ENCODE measurements at places on chromosomes 2 and 18. TPM values are rescaled to one million over a fixed set of nuclear protein-coding genes. Genes with fewer than 3 reads are reported as not detected.
A peak's percentile ranks its signal among the peaks of the same experiment; 100 is the strongest.

Gene GATA6
- total RNA-seq, result 7.5 TPM

Gene BMP10
- not detected for total RNA-seq

Gene ACVR1
- total RNA-seq, result 20.2 TPM

Gene USP37
- total RNA-seq, result 7.6 TPM

Gene RBM44
- total RNA-seq, result not detected

Gene TNFRSF11A
- total RNA-seq, result 0.17 TPM

Gene AMER3
- total RNA-seq, result not detected

Gene CARF
- 3.9 TPM for total RNA-seq

Gene IL1RL2
- total RNA-seq, result not detected

Gene NXPH2
- 3.2 TPM for total RNA-seq

DNA sequence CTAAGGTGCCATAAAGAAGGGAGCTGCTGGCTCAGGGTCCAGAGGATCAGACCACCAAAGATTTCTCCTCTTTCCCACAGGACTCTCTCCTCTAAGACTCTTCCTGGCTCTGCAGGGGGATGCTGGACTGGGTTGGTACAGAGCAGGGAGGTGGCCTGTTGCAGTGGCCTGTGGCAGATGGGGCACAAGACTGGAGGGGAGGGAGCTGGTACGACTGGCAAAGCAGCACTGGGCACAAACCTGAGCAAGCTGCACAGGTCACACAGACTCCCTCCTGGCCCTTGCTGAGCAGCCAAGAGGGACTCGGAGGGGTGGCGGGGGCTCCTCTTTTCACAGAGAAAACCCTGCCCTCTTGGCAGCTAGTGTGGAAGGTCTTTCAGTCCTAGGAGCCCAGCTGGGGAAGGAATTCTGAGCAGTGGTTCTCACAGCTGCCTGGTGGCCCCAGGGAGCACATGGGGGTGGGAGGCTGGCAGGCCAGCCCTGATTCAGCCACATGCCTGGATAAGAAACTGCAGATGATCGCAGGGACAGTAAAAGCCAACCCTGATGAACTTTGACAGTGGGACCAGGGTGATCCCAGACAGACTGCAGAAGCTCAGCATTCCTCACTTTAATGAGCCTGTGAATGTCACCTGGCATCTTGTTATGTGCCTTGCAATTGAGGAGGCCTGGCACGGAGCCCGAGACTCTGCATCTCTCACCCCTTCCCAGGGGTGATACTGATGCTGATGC, 32.5 kb upstream of the ACAA2 start:
- no peak for DNase-seq

DNA sequence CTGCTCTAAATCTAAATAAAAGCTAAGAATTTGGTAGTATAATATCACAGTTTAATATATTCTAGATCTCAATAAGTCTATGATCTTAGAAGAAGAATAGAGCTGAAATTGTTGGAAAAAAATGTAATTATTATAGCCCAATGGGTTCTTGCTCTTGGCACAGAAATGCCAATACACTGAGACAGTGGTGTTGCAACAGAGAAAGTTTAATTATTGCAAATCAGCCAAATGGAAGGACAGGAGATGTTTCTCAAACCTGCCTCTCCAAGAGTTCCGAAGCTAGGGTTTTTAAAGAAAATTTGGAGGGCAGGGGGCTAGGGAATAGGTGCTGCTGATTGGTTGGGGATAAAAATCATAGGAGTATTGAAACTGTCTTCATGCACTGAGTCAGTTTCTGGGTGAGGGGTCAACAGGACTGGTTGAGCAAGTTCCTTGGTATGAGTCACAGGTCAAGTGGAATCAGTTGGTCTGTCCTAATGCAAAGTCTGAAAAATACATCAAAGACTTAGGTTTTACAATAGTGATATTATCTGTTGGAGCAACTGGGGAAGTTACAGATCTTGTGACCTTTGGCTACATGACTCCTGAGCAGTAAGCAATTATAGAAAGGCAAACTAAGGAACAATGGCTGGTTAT, 228.6 kb downstream of the CD226 start:
- no peak for DNase-seq

DNA sequence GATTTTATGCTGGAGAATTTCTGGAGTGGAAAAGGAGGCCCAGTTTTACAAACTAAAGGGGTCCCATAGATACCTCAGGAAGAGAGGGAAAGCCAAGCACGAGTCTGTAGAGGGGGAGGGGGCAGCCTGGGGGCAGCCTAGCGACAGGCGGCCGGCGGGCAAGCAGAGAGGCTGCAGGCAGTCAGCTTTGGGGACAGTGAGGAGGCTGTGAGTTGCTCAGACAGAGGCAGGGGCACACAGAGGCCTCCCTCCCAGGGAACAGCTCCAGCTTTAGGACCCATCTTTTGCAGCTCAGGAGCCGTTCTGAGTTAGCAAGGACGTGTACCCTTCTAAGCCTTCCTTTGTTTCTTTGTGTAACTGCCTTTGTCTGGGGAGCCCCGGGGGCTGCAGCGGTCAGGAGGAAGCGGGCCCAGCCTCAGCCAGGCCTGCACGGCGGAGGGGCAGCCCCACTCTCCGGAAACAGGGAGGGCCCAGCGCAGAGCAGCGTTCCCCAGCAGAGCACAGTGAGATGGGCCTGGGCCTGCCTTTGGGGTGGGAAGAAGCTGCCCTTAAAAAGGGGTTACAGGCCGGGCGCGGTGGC, 41.1 kb upstream of the RALBP1 start:
- no peak for DNase-seq

GRCh38 chr2:25387876-25388449, 46.2 kb upstream of the DNMT3A start:
- no peak for DNase-seq

- no peak for DNase-seq
Observed at GRCh38 chr2:222427646-222428301, 3.4 kb downstream of the SGPP2 start.

GRCh38 chr2:160367887-160368286, 125.7 kb downstream of the RBMS1 start:
- DNase-seq, result peak; percentile 97

GRCh38 chr2:164080486-164080885, 344.7 kb upstream of the FIGN start:
- no peak for DNase-seq

DNA sequence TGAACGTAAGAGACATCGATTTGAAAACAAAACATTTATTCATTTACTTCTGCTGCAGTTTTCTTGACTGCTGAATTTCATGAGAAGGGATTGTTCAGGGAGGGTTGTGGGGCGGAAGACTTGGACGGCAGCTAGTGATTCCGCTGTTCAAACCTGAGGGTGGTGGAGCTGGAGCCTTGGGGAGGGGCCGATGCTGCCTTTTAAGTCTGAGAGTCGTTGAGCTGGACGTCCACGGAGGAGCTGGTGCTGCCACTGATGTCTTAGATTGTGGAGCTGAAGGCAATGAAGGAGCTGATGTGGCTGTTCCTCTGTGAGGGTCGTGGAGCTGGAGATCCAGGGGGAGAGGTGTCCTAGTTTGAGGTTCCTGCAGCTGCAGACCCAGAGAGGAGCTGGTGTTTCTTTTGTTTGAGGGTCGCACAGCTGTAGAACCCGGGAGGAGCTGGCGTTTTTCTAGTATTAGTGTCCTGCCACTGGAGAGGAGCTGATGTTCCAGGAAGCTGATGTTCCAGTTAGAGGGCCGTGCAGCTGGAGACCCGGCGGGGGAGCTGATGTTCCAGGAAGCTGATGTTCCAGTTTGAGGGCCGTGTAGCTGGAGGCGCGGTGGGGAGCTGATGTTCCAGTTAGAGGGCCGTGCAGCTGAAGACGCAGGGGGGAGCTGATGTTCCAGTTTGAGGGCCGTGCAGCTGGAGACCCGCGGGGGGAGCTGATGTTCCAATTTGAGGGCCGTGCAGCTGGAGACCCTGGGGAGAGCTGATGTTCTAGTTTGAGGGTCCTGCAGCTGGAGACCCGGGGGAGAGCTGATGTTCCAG, 150.9 kb downstream of the RTP5 start:
- no peak for DNase-seq

- DNase-seq, result no peak
Observed at GRCh38 chr2:71684226-71685072, 231.1 kb downstream of the DYSF start.

- no peak for DNase-seq
Observed at GRCh38 chr18:63180971-63181376, 138.6 kb downstream of the BCL2 start.

GRCh38 chr2:197867624-197868023, 63.2 kb downstream of the PLCL1 start:
- no peak for DNase-seq

GRCh38 chr18:56306797-56307196, 331.6 kb downstream of the TXNL1 start:
- no peak for DNase-seq

DNA sequence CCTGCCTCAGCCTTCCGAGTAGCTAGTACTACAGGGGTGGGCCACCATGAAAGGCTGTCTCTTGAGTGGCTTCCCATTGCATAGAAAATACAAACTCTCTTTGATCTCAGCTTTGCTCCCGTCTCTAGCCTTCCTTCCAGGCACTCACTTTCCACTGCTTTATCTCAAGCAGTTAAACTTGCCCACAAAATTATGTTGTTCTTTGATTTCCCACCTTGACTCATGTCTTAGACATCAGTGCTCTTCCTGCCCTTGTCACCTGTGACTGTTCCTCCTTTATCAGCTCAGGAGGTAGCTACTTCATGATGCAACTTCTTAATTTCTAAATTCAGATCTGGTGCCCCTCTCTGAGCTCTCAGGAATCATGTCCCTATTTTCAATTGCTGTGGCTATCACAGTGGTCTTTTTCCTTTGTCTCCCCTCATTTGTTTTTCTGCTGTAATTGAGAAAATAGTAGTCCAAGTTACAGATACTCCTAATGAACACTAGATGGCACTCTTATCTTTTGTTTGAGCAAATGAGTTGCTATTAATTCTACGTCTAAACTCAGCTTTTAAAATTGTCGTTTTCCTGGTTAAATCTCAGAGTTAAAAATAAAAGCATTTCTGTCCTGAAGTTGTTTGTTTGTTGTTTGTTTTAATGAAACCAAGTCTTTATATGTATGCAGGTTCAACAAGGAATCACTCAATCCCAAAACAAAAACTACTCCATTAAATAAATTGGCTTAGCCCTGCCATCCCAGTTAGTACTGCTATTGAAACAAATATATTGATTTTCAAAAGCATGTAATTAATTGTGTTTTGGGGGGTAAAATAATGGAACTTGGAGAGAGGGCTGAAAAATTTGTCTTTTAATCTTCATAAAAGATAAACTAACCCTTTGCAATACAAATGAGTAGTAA, 46.9 kb upstream of the GREB1L start:
- peak; percentile 59 for DNase-seq

- DNase-seq, result no peak
Observed at GRCh38 chr18:5710235-5710634, 166.4 kb upstream of the EPB41L3 start.

DNA sequence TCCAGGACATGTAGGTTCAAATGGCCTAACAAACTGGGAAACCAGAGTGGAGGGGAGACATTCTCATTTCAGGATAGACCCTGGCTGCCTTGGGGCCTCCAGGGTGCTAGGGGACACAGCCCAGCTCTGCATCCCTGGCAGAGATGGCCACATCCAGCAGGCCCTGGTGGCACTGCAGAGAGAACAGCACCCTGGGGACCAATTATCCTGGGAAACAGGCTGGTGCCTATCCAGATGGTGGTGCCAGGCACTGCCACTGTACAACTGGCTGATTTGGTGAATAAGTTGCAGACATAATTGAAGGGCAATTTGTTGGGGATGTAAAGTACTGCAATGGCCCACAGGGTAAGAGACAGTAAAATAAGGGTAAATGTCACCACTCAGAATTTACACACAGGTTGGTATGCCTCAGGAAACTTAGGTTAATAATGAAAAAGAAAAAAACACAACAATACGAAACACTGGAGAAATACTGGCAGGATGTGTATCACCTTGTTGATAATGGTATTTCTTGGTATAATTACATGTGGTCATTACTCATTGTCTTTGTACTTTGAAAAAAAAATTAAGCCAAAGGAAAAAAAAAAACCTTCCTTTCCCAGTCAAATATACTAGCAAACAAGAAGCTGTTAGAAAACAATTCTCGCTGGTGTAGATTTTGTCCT, 12.8 kb upstream of the SFTPB start:
- no peak for DNase-seq

DNA sequence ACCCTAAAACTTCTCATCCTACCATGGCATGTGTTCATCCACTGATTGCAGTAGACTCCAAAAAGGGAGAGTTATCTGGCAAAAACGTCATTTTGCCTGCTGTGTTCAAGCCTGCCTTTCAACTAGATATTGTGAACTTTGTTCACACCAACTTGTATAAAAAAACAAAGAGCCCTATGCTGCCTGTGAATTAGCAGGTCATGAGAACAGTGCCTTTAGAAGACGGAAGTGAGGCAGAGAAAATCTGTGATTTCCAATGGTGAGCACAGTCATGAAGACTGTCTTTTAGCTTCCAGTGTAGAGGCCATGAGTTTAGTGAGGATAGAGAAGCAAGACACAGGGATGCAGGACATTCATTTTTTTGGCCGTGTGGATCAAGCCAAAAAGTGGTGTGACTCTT, 103.6 kb upstream of the PGAP1 start:
- DNase-seq, result no peak

DNA sequence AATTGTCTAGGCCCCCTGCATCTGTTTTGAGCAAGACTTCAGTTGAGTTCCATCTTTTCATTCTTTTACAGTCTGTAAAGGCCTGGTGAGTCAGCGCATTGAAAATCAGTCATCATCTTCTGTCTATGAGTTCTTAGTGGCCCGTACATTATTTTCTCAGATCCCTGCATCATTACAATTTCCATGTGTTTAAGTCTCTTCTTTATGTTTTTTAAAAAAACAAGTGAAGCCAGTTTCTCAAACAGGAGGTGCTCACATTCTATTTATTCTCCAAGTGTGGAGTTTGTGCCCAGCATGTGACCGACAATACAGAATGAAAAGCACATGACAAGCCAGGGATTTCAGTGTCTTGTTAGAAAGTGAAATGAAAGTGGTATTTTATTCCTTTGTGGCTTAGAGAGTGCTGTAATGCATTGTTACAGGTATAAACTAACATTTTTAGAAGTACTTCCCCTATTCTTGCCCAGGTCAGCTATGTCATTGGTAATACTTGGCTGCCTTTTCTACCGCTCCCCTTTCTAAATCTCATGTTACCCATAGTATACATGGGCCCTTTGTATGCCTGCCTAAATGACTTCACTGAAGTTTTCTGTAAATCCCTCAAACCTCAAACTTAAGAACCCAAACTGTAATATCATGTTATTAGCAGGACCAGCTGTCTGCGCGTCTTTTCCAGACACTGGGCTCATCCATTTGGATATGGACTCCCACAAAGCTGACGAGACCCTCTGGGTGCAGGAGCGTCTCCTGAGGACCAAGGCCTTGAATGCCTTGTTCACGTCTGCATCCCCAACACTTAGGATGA, 67.6 kb downstream of the FEZ2 start:
- no peak for DNase-seq

DNA sequence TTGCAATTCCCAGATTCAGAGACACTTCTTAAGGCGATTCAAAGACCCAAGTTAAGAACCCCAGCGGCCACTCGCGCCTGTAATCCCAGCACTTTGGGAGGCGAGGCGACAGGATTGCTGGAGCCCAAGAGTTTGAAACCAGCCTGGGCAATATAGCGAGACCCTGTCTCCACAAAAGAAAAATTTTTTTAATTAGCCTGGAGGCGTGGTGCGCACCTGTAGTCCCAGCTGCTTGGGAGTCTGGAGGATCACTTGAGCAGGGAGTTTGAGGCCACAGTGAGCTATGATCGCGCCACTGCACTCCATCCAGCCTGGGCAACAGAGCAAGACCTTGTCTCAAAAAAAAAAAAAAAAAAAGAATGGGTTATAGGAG, 585 bp upstream of the ANAPC1 start:
- DNase-seq, result no peak

All from H4 (cell line).